ENCODE measurements at places on chromosomes 4 and X.

- DNase-seq, result no peak
These were observed 79.3 kb downstream of the CLDN22 start for GRCh38 chr4:183240581-183241321.

DNA sequence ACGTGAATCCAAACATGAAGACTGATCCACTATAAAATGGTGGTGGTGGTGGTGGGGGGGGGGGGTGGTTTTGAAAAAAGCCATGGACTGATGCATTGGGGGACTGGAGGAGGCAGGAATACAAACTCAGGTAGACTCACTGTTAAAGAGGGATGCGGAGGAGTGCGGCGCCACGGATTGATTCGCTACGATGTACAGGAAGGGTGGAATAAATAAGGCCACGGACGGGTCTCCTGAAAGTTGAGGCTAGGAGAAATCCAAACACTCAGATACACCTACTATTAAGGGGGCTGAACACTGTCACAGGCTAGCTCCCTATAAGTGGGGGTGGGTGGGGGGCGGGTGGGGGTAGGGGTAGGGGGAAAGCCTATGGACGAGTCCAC is 591 bp downstream of the ELK1 start:
- no peak for DNase-seq

GRCh38 chr4:106906728-106907127 is 129.4 kb downstream of the DKK2 start:
- no peak for DNase-seq

DNA sequence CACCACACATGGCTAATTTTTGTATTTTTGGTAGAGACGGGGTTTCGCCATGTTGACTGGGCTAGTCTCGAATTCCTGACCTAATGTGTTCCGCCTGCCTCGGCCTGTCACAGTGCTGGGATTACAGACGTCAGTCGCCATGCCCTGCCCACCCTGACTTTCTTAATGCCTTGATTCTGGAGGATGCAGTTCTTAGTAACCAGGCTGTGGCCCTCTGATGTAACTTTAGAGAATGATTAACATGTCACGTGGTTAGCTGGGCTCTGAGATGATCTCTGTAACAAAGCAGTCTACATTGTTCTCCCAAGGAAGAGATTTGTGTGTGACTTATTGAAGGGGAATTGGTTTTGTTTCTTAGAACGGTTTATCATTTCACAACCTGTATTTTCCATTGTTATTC is 30.6 kb downstream of the ANK2 start:
- no peak for DNase-seq

DNA sequence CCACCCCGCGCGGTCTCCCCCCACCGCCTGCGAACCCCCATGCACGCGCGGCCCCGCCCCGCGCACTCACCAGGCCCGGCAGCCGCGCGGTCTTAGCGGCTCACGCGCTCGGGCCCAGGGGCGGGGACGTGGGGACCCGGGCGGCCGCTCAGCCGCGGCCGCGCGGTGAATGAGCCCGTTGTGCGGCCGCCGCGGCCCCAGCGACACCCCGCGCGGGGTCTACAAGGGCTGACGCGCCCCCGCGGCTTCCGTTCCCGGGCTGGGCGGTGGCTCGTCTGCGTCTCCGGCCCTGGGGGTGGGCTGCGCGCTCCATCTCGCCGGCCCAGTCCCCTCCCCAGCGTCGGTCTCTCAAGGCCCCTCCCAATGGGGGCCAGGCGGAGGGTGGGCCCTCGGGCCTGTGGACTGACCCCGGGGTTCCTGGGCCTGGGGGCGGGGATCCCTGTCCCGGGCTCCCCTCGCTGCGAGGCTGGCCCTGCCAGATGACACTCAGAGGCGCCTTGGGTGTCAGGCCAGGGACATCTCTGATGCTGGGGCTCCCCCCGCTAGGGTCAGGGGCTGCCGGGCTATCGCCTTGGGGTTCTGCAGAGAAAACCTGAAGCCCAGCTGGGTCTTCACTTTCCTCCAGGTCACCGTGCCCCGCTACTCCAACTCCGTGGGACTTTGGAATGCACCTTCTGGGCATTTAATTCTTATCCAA is 4.3 kb upstream of the SLC26A1 start:
- DNase-seq, result no peak

DNA sequence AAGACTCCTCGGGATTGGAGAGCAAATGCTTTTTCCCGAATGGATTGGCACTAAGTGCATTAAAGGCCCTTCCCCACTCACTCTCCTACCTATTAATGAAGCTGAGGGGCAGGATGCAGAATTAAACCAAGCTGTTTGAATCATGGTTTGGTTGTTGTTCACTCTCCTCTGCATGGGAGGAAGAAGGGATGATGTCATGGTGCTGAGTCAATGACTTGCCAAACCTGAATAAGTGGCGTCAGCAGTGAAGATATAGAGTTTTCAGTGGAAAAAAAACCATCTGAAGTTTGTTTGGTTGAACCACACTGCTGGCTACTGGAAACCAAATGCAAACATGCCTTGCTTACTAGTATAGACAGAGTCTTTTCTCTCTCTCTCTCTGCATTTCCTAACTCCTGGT is 19.8 kb upstream of the ZXDA start:
- DNase-seq, result no peak

GRCh38 chrX:111288841-111289240 is 18.6 kb upstream of the CAPN6 start:
- no peak for DNase-seq

DNA sequence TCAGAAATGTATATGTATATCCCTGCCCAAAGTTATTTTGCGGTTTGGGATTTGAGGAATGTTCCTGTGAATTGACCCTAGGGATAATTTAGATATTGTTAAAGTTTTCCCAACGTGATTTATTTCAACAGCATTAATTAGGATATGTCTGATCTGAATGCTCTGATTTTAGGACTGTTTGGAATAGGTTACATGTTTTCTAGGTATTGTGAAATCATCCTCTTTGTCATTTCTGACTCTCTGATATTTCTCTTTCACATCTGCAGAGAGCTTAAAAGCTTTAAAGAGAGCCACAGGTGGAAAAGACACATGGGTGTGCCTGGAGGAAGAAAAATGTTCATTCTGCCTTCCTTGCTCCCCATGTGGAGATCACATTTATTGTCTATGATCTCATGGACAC is 5.1 kb downstream of the GPR101 start:
- no peak for DNase-seq

- no peak for DNase-seq
These were observed 419.6 kb upstream of the RASGEF1B start for GRCh38 chr4:81891005-81891996.

GRCh38 chrX:130877892-130878341 is 25.1 kb downstream of the ENOX2 start:
- no peak for DNase-seq

DNA sequence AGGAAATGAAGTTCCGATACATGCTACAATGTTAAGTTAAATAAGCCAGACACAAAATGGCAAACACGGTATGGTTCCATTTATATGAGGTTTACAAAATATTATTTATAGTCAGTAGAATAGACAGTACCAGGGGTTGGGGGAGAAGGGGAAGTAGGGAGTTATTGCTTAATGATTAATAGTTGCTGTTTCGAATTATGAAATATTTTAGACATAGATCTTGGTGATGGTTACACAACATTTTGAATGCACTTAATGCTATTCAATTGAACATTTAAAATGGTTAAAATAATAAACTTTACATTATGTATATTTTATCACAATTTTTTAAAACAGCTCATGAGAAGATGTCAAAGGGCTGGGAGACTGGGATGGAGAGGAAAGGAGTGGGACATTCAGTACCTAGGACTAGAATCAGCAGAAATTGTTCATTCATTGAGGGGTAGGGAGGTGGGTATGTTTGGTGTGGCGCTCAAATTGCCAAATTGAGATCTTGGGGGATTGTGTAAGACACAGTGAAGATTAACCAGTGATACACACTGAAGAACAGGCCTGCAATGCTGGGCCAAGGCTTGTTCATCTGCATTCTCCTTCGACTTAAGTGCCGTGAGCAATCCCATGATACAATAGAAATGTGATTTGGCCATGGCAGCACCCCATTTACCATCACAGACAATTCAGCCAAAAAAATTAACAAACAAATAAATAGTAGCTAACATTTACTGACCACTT is 165.6 kb upstream of the GALNT7 start:
- DNase-seq, result no peak

DNA sequence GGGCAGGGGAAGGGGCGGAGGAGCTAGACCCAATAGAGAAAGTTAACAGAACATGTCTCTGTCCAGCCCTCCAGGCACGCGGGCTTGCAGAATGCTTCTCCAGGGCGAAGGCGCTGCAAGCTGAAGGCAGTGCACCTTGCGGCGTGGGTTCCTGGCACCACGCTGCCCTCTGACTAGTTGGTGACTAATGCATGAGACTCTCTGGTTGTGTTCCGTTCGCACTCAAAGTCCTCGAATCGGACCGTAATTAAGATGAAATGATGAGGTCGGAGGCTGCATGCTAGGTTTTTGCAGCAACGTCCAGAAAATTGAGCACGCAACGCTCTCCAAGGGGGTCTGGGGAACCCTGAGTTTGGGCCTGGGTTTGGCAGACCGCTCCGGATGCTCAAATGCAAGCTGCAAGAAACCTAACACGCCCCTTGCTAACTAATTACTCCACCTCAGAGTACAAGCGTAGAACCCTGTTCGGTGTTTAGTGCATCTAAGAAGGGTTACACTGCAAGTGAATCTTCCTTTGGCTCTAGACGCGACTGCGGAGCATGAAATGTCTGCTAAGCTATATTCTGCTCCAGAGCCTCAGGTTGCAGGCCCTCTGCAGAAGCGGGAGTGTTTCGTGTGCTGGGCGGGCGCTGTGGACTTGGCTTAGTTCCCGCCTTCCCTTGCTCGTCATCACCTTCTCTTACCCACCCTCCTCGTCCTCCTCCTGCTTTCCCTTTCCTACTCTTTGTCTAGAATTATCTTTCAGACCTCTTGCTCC is 57.1 kb upstream of the NKAP start:
- DNase-seq, result no peak

DNA sequence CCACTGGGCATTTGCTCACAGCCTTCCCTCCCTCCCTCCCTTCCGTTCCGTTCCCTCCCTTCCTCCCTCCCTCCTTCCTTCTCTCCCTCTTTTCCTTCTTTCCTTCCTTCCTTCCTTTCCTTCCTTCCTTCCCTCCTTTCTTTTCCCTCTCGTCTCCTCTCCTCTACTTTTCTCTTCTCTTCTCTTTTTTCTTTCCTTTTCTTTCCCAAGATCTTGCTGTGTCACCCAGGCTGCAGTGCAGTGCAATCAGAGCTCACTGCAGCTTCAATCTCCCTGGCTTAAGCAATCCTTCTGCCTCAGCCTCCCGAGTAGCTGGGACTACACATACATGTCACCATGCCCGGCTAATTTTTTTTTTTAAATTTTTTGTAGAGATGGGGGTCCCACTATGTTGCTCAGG is 26.7 kb upstream of the ING2 start:
- DNase-seq, result no peak

DNA sequence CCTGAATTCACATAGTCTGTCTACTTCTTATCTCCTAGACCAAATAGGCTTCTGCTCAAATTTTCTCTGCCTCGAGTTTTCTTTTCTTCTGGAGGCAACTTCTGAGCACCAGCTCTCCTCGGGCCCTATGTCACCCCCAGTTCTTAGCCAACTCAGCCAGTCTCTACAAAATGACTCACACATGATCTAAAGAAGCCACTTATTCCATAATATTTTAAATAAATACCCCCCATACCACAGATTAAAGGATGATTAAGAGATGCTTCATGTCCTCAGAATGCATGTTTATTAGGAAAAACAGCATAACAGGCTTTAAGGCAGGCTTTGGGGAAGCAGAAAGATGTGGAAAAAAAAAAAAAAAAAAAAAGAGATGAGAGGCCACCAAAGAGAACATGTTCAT is 36.6 kb upstream of the DDX53 start:
- no peak for DNase-seq

- DNase-seq, result no peak
These were observed 164.2 kb upstream of the SPRY1 start for GRCh38 chr4:123232439-123232838.

- DNase-seq, result no peak
These were observed 77.4 kb upstream of the PRSS48 start for GRCh38 chr4:151199319-151200190.

DNA sequence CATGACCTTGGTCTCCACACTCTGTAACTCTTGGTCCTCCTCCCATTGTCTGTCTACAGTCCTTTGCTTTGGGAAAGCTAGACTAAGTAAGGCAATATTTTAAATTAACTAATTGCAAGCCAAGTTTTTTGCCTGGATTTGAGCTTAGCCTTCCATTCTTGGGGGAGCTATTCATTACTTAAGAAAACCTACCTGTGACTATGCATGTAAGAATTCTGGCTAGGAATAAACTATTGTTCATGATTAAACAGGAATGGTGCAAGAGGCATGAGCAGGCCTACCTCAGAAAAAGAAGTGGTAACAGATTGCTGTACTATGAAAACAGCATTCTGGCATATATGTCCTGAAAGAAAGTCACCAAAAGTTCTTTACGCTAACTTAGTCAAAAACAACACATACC is 309.4 kb downstream of the MAPK10 start:
- DNase-seq, result peak; percentile 61

DNA sequence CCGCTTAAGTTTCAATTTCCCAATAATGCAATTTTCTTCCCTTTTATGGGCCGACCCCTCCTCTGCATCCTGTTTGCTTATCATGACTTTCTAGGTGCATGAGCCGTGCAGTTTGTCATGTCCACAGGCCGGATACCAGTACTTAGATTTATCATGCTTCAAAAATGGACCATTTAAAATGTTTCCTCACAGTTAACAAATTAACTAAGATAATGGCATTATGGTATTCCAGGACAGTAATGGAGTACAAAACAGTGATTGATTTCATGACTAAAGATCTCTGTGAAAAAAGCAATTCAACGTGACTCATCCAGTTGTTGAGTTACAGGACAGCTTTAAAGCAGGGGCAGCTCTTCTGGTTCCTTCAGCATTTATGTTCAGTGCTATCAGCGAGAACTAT is 23.0 kb downstream of the SNX25 start:
- no peak for DNase-seq

DNA sequence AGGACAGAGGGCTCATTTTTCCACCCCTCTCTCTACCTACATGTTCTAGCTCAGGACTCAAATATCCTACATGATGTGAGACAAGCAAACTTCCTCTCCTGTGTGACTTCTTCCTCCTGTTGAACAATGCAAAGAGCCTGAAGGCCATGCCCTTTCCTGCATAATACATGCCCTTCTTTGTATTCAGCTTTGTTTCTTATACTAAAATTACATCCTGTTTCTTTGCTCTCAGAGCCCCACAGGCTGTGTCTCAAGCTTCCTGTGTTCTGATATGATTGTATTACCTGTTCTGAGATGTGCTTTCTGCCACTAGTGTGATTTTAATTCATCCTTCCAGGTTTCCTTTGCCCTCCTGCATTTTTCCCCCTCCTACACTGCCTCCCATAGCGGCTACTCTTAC is 166.4 kb upstream of the AFF2 start:
- DNase-seq, result no peak

GRCh38 chrX:153490217-153490930 is 4.4 kb upstream of the BGN start:
- DNase-seq, result peak; percentile 17

- DNase-seq, result peak; percentile 65
These were observed 144.4 kb downstream of the ZNF674 start for GRCh38 chrX:46400530-46401443.

Data from foreskin keratinocyte (primary cell).